Left ventricle myocardium superior (tissue), 1 donor: ENCODE measurements at places on chromosomes 11 and 22.

- no peak for DNase-seq
Measured at GRCh38 chr22:27729246-27729645, 72.3 kb downstream of the MN1 start.

- DNase-seq, result no peak
Measured at GRCh38 chr11:94536386-94536785, 7.3 kb upstream of the FUT4 start.

GRCh38 chr11:73396251-73396930 is 20.2 kb downstream of the RELT start:
- DNase-seq, result peak; percentile 28

DNA sequence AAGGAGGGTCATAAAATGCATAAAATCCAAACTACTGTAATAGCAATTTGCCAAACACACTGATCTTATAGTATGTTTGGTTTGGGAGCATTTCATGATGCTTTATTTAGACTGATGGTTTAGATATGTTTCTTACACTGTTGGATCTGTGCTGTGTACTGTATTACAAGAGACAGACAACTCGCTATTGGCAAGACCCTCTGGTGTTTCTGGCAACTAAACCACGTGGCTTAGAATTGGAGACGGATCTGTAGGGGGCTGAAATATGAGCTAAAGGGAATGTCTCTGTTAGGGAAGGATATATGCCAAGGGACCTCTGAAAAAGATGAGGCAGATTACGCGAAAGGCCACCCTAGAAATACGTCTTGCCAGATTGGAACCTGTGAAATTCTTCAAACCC is 208.7 kb downstream of the BARX2 start:
- no peak for DNase-seq

DNA sequence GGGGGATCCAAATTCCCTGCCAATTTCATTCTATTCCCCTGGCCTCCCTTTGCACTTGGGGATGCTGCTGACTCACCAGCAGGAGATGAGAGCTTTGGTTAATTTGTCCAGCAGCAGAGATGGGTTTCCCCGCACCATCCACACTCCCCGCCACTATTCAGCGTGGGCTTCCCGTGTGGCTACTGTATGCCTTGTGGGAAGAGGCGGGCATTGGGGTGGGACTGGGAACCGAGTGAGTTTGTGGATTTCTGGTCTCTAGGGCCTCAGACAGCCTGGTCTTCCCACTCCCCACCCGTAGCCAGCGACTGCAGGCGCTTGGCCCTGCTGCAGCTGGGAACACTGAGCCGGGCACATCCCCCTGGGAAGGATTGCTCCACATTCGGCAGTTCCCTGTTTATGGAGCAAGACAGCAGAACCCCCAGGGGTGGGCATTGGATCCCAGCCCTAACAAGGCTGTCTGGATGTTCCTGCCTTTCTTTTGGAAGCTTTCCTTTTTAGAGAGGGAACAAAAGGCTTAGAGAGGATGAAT is 23.4 kb downstream of the KIAA1671 start:
- DNase-seq, result peak; percentile 80

DNA sequence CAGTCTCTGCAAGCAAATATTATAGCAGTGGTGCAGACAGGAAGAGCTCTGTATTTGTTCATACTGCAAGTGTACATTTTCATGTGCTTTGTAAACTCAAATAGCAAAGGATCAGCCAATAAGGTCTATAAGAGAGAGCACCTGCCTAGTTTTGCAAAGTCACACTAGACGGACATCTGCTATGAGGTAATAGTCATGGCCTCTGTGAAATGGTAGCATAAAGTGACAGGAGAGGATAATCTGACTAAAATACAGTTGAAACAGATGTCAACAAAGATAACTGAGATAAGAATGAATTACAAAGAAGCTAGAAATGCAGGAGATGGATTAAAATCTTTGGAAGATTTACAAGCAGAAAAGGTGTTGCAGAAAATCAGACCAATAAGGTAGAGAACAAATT is 70.6 kb upstream of the SPON1 start:
- DNase-seq, result no peak

GRCh38 chr11:71209181-71209580 is 43.2 kb downstream of the SHANK2 start:
- DNase-seq, result no peak

GRCh38 chr22:22061085-22062077 is 78.8 kb upstream of the TOP3B start:
- peak; percentile 42 for DNase-seq

- no peak for DNase-seq
Measured at GRCh38 chr22:48100685-48101417, 1338.4 kb downstream of the TBC1D22A start.

- no peak for DNase-seq
Measured at GRCh38 chr11:37968148-37968547, 1370.1 kb upstream of the RAG2 start.

DNA sequence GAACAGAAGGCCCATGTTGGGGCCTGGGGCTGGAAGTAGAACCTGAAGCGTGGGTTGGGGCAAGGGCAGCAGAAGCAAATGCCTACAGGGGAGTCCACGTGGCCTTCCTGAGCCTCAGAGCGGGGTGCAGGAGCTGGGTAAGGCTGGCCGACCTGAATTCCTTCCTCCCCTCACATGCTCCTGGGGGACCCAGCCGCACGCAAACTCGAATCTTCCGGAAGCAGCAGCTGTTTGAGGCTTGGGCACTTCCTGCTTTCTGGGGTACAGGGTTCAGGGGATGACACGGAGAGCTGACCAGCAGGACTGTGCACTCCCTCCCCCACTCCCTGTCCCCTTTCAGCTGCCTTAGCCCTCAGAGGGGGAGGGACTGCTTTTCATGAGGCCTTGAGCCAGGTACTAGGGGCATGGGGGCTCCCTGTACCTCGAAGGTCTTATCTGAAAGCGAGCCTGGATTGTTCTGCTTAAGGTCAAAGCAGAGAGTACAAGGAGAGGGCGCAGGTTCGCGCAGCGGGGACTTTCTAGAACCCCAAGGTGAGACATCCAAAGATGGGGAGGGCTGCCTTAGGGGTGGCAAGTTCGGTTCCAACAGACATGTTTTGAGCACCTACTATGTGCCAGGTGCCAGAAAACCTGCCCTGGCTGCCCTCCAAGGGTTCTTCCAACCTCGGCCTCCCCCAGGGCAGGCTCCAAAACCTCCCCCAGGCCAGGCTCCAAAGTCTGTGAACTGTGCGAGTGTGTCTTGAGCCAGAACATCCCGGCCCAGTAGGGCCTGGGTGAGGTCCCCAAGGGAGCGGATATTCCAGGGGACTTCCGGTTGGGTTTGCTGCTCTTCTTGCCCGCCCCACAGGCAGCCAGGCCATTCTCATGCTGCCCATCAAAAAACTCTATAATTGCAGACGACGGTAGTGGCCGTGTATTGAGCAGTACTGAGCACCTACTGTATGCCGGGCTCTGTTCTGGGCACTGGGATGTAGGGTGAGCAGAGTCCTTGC is 1.7 kb downstream of the NCF4 start:
- DNase-seq, result peak; percentile 51

- no peak for DNase-seq
Measured at GRCh38 chr11:108131993-108132392, 10.6 kb downstream of the ACAT1 start.

GRCh38 chr11:47715082-47715669 is at the start of gene AGBL2:
Gene AGBL2 (minus strand): TSS chr11:47715369. CDS start chr11:47714650, 719 bp downstream.
- DNase-seq, result peak; percentile 86

DNA sequence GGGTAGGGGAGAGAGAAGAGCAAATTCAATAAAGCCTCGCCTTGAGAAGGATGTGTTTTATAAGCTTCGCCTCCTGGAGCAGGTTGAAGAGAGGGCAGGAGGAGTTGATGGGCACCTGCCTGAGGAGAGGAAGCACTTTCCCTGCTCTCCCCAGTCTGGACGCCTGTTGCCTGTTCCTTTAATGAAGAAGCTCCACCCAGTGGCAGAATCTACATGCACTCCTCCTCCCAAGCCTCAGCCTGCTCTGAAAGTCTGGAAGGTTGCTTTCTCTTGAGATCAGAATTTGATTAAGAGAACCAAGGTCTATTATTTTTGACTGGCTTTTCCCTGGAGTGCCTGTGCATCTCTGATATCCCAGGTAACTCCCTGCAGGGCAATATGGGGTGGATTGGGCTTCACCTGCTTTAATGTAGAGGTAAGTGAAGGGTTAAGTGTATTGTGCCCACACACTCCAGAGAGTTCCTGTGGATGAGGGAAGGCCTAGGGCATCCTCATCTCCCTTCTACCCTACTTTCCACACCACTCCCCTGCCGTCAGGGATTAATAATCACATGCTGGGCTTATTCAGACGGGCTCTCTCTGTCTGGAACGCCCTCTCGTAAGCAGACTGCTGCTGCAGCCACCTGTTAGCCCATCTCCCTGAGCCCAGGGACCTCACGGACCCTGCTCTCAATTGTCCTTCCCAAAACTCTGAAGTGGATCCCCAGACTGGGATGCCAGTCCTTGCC is 22.3 kb downstream of the NTM start:
- DNase-seq, result no peak

- DNase-seq, result peak; percentile 80
Measured at GRCh38 chr22:32796865-32797573, 4.5 kb upstream of the TIMP3 start.

- DNase-seq, result peak; percentile 84
Measured at GRCh38 chr11:94938095-94939055, 35.0 kb downstream of the CWC15 start.

DNA sequence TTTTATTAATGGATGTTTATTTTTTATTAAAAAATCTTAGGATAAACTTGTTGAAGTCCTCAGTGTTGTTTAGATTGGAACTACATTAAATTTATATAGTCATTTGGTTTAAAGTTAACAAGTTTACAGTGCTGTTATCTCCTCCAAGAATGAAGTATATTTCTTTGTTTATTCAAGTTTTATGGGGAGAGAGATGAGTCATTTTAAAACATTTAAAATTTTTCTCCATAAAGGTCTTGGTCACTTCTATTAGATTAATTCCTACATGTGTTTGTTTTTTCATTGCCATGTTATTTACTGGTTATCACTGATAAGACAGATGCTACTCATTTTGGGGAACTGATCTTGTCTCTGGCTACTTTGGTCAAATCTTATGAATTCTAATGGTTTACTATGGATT is 429.6 kb downstream of the METTL15 start:
- no peak for DNase-seq

DNA sequence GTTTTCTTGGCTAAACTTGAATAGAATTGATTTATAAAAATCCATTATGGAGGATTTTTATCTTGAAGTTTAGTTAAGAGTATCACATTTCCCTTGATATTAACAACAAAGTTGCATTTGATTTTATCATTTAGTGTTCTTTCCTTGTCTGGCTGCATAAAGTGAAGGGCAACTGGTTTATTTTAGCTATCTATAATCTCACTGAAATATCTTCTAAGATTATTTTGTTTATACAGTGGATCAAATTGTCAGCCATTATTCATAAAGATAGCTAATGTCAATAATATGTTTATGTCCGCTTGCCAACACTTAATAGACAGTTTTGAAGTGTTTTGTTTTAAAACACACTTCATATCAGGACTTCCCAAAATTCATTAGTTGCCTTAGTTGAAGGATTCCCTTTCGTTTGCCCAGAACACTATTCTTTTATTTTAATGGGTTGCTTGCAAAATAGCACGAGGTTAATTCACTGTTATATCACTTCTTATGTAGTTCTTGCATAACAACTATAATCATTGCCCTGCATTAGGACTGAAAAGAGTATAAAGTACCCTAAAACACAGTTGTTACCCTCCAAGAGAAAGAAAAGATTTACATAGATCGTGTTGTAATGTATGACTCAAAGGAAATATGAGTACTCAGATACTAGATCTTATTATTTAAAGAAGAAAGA is 73.0 kb downstream of the MSANTD4 start:
- DNase-seq, result no peak

GRCh38 chr22:44160421-44160820 is 20.3 kb upstream of the PARVG start:
- DNase-seq, result no peak

- DNase-seq, result peak; percentile 84
Measured at GRCh38 chr11:75583718-75584658, 21.9 kb downstream of the SERPINH1 start.

DNA sequence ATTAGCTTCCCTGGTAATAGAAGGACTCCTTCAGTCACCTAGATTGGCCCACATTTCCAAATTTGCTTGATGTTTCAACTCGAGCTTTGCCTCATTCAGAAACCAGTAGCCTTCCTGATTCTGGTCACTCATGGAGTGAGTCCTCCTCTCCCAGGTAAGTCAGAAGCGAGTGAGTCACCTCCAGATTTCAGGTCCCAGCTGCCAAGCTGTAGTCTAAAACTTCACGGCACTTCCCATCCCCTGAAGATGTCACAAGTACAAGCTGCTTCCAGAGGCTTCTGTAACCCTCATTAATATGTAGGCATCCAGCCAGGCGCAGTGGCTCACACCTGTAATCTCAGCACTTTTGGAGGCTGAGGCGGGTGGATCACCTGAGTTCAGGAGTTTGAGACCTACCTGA is 23.5 kb downstream of the ARHGAP8 start:
- no peak for DNase-seq

GRCh38 chr11:93842461-93842860 is 8.0 kb downstream of the VSTM5 start:
- DNase-seq, result no peak

- DNase-seq, result no peak
Measured at GRCh38 chr11:127056338-127056971, 55.9 kb upstream of the KIRREL3 start.

GRCh38 chr11:128181984-128182383 is 405.4 kb downstream of the ETS1 start:
- DNase-seq, result no peak

GRCh38 chr11:2577031-2577990 is 122.5 kb downstream of the KCNQ1OT1 start:
- DNase-seq, result peak; percentile 22

- DNase-seq, result no peak
Measured at GRCh38 chr11:64726211-64726641, 3.2 kb upstream of the NRXN2 start.

DNA sequence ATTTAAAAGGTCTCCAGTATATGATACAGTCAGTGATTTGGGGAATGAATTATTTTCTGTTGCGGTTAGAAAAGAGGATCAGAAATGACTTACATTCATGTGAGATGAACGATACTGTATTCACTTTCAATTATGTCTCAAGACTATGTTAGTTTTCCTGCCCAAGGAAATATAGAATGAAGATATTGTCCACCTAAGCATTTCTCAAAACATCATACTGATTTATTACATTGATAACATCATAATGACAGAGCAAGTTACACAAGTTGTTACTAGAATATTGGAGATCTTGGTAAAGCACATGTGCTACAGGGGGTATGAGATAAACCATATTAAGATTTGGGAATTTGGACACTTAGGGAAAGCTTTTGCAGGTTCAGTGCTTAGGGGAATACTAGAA is 67.8 kb upstream of the OR9G4 start:
- no peak for DNase-seq

GRCh38 chr11:128981254-128981653 is 38.6 kb upstream of the TP53AIP1 start:
- DNase-seq, result no peak

GRCh38 chr11:120702656-120703055 is 191.1 kb downstream of the GRIK4 start:
- no peak for DNase-seq

GRCh38 chr11:46285173-46285572 is 7.7 kb downstream of the CREB3L1 start:
- no peak for DNase-seq
